ENCODE measurements at places on chromosomes 16 and 17.
A peak's percentile ranks its signal among the peaks of the same experiment; 100 is the strongest.

GRCh38 chr16:48831076-48831722 lies 221.2 kb upstream of the N4BP1 start:
- no peak for DNase-seq

- no peak for DNase-seq
Observed at GRCh38 chr16:80063031-80063712, 462.6 kb upstream of the MAF start.

DNA sequence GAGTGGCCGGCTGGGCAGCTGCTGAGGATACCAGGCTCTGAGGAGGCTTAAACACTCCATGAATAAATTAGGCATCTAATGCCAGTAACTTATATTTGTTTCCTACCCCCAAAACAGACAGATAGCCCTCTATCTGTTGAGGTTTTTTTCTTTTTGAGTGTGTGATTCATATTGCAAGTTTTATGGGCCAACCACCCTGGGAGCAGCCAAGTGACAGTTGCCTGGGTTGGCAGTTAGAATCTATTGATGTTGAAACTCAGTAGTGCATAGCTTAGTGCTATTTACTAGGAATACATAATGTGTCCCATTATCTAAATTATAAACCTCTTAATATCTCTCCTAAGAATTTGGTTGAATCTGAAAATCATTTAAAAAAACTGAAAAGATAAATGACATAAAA lies 397.4 kb downstream of the CA10 start:
- no peak for DNase-seq

DNA sequence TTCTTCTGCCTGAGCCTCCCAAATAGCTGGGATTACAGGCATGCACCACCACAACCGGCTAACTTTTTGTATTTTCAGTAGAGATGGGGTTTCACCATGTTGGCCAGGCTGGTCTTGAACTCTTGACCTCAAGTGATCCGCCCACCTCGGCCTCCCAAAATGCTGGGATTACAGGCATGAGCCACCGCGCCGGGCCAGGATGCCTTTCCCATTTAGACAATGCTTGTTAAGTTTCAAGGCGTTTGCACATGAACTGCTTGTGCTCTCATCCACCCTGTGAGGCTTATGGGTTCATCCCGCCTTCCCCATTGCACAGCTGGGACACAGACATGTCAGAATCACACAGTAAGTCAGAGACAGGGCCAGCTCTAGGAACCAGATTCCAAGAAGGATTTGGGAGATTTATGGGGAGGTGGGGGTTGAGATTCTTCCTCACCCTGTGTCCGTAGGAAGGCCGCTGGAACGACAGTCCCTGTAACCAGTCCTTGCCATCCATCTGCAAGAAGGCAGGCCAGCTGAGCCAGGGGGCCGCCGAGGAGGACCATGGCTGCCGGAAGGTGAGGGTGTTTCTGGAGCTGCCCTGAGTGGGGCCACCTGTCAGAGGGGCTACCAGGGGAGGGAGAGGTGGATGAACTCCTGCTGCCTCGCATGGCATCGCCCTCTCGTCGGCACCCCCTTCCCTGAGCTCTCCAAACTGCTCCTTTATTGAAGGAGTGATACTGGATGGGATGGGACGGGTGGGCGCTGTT lies 46.3 kb downstream of the MRC2 start:
- DNase-seq: no peak

DNA sequence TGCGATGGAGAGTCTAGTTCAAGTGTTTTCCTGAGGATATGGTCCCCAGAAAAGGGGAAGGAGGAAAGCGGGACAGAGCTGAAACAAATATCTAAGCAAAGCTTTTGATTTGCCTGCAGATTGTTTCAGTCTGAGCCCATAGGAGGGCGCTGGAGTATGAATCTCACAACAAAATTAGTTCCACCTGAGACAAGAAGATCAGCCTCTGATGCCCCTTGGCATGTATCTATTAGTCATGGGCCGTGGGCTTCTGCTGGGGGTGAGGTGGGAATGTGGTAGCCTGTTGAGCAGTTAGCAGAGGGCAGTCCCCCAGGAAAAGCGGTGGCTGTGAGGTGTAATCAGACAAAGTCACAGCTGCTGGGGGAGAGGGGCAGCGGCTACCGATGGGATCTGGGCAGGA lies 446.9 kb downstream of the CA10 start:
- DNase-seq: no peak

- no peak for DNase-seq
Observed at GRCh38 chr16:47258874-47259461, 115.2 kb upstream of the NETO2 start.

DNA sequence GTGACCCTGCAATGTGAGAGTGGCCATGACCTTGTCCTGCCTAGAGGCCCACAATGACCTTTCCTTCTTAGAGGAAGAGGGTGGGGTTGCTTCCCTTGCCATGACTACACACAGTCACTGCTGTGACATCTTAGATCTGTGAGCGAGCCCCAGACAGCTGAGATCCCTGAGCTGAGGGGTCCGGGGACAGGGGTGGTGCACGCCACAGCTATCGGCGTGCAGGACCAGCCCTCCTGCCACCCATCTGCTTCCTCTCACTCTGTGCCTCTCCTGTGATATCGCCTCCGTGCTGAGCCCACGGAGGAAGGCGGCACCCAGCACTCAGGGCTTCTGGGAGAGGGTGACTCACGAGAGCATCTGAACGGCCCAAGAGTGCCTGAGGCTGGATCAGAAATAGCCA lies 35.2 kb downstream of the KIAA0513 start:
- no peak for DNase-seq

DNA sequence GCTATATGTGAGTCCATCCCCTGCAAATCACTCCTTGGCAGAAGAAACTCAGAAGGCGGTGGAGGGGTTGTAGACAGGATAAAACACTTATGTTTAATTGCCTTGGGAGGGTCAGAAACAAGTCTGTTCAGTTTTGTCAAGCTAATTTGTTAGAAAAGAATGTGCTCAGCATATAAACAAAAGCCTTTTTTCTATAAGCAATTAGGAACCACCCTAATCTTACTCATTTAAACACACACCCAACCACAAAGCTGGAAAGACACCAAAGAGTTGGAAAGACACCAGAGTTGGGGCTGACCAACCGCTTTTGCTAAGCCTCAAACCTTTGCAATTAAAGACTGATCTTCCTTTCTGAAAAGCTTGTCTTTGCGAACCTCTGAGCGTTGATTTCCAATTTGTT lies 439.2 kb upstream of the ERCC4 start:
- DNase-seq: no peak

- no peak for DNase-seq
Observed at GRCh38 chr17:12665263-12666210, at the start of gene MYOCD. Gene MYOCD (plus strand): TSS chr17:12665890. CDS start chr17:12666189, 299 bp downstream.

- no peak for DNase-seq
Observed at GRCh38 chr16:27433636-27434035, 31.7 kb downstream of the IL21R start.

- DNase-seq: no peak
Observed at GRCh38 chr17:72145962-72146361, 25.1 kb downstream of the SOX9 start.

- no peak for DNase-seq
Observed at GRCh38 chr16:66677836-66678235, 18.7 kb downstream of the CMTM4 start.

DNA sequence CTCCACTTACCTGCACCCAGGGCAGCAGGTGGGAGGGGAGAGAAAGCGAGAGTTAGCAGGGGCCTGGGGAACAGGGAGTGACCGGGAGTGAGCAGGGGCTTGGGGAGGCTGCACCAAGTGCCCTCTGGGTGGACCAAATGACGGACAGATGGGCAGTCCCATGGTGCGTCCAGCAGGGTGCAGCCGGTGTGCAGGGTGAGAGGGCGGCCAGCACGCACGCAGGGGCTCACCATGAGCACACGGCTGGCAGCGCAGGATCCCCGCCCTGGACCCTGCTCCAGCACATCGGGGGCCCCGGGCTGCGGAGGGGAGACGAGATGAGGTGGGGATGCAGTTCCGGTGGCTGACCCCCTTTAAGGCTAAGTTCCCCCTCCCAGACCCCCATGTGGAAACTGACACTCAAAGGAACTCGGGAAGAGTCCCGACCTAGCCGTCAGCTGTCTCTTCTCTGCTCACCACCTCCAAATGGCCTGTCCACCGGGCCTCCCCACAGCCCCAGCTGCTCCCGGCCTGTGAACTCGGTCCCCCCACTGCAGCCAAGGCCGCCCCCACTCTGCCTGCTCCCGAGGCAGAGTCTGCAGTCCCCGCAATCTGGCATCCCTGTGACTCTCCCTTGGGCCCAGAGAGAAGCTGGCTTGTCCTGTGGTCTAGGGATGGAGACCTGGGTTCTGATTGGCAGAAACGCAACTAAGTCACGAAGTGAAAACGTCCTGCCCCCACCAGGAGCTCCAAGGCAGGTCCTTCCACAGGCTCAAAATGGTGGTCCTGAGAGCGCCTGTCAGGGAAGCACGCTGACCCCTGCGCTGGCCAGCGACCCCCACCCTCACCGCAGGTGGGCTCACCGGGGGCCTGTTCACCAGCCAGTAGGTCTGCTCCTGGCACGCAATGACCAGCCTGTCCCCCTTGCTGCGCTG lies 2.9 kb downstream of the RGS11 start:
- no peak for DNase-seq

DNA sequence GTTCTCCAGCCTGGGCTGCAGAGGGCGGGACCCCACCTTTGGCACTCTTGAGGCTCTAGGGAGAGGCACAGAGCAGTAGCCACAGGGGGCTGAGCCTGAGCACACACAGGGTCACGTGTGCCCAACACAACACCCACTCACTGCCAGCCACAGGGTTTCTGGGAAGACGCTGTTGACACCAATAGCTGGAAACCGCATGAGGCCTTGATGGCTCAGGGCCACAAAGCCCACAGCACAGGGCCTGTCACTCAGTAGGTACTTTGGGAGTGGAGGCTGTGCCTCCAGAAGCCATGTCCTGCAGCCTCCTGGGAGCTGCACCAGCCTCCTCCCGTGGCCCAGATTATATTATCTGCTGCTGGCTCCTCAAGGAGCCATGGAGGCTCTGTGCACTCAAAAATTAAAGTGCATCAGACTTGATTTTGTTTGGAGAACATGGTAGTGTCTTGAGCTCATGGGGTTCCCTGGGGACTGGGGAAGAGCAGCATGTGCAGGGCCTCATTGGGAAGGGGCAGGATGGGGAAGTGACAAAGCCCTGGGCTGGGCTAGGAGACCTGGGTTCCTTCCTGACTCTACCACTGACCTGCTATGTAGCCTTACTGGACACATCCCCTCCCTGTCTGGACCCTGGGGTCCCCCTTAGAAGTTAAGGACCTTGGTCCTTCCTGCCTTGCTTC lies 12.5 kb upstream of the SREBF1 start:
- peak; percentile 63 for DNase-seq

DNA sequence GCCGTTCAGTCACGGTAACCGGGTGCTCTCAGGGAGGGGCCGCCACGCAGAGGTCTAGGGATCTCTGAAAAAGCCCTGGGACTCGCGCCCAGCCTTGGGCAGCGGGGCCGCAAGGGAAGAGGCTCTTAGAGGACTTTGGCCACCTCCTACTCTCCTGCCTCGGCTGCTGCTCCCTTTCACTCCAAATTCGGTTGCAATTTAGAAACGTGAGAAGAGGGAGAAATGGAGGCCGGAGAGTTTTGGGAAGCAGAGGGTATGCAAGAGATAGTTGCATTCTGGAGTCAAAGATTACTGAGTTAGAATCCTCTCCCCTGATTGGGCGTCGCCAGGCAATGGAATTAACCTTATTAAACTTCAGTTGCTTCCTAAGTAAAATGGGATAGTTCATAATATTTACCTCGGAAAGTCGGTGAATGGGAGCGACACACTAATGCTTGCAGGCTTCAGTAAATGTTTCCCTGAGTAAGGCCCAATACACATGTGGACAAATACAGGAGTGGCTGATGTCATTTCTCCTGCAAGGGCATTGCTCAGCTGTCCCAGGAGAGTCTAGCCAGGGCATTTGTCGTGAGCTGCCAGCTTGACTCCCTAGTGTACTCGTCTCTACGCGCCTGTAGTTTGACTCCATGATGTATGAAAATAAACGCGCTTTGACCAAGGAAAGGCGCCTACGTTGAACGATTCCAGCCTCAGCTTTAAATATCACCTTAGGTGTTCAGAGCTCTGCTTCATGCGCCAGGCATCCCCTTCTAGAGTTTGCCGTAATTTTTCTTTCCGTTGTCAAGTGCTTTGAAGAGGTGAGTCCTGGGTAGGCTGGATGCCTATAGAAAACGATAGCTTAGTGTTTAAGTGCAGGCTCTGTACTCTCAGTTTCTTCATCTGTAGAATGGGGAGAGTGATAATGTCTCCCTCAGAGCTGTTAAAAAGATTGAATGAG lies 667 bp downstream of the OGFOD1 start:
- no peak for DNase-seq

DNA sequence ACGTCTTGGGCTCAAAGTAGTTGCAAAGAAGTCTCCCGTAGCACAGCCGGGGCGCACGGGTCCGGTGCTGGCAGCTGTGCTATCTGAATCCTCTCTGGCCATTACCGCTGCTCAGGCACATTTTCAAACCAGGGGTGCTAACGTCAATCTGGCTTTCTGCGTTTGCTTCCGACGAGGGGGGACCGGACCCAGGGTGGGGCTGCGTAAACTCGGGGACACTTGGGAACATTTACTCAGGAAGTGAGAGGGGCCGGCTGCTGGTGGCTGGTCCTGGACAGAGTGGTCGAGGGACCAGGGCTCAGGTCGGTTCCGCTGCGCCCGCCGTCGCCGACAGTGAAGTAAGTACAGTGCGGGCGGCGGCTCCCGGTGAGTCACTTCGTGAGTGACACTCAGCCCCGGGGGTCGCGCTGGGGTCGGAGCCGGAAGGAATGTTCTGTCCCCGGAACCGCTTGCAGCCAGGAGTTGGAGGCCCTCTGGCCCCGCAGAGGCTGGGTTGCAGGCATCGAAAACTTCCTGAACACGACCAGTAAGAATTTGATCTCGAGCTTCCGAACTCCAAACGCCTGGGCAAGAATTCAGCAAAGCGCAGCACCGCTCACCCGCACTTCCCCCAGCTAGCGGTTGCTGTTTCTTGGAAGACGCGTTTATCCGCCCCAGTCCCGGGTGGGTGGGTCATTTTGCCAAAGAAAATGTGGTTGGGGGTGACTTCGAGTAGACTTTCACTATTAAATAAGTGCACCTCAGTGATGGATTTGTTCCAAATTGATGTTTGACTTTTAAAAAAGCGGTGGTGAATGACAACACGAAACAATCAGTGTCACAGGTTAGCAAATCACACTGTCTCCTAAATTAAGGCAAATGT lies 1.4 kb upstream of the HS3ST3B1 start:
- no peak for DNase-seq

GRCh38 chr17:50145532-50146229 lies 4.8 kb downstream of the PPP1R9B start:
- no peak for DNase-seq

GRCh38 chr16:79977940-79978836 lies 377.7 kb upstream of the MAF start:
- no peak for DNase-seq

All from activated naive CD8-positive, alpha-beta T cell treated with anti-CD3 and anti-CD28 coated beads, Interleukin-2, amount 50 U/mL, for 16 hours (primary cell).